Activated CD4-positive, alpha-beta T cell treated with anti-CD3 and anti-CD28 coated beads, Interleukin-2, amount 10 ng/mL, durations not matched to agents 7 days and 5 days (primary cell): ENCODE measurements at places on chromosomes 3 and 15. TPM values are rescaled to one million over a fixed set of nuclear protein-coding genes. Genes with fewer than 3 reads are reported as not detected.

- H3K27me3 ChIP-seq: peaks cover 7% of the 10 kb centered on the region
- peaks cover 7% of the 10 kb centered on the region for H3K4me1 ChIP-seq
- H3K27ac ChIP-seq: no peak overlapping the region
Observed at GRCh38 chr3:192675958-192676649, 51.2 kb downstream of the FGF12 start.

DNA sequence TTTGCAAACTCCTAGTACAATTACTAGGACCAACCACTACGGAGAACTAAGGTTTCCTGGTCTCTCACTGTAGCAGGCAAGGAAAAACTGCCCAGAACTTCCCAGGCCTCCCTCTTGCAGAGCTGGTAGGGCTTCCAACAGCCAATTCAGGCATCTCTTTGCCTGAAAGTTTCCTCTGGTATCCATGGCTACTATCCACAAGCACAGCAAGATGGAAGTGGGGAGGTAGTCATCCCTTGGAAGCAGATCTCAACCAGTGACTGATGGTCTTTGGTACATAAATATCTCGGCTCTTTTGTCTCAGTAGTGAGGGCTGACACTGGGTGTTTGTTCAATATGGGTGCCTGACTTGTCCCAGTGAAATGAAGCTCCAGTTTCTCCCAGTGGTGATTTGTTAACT, 201.3 kb upstream of the MRPL3 start:
- no peak overlapping the region for H3K4me3 ChIP-seq
- no peaks in the 10 kb centered on the region for H3K36me3 ChIP-seq
- H3K27ac ChIP-seq: no peak overlapping the region
- H3K27me3 ChIP-seq: no peaks in the 10 kb centered on the region
- DNase-seq: no peak

DNA sequence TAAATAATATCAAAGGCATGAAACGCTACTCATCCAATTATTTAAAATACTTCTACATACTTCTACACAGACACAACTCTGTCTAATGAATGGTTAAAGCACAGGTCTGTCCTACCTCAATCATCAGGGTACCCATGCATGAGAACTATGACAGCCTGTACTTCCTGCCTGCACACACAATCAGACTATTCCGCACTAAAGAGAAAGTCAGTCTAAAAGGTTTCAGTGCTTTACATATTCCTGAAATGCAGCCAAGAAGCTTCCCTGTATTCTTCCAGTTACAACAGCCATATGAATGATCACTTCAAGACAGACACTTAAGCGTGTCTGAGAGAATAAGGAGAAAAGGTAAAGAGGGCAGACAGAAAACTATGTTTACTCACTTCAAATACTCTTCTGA, 58.8 kb downstream of the TUBGCP4 start:
- H3K27ac ChIP-seq: no peak overlapping the region
- H3K27me3 ChIP-seq: no peaks in the 10 kb centered on the region
- no peak for DNase-seq
- peaks cover 8% of the 10 kb centered on the region for H3K36me3 ChIP-seq

DNA sequence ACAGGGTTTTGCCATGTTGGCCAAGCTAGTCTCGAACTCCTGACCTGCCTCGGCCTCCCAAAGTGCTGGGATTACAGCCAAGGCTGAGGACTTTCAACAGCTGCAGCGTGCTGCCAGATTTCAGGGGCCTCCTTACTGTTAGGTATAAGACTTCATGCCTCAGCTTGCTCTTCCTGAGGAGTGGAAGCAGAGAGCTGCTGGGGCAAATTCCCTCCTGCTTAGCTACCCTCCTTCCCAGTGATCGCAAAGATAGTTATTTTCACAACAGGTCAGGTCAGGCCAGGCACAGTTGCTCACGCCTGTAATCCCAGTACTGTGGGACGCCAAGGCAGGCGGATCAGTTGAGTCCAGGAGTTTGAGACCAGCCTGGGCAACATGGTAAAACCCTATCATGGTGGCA, 2.6 kb upstream of the CPNE9 start:
- peaks cover 29% of the 10 kb centered on the region for H3K27me3 ChIP-seq
- no peak overlapping the region for H3K4me3 ChIP-seq
- DNase-seq: no peak
- no peak overlapping the region for H3K27ac ChIP-seq
- peaks cover 30% of the 10 kb centered on the region for H3K36me3 ChIP-seq

DNA sequence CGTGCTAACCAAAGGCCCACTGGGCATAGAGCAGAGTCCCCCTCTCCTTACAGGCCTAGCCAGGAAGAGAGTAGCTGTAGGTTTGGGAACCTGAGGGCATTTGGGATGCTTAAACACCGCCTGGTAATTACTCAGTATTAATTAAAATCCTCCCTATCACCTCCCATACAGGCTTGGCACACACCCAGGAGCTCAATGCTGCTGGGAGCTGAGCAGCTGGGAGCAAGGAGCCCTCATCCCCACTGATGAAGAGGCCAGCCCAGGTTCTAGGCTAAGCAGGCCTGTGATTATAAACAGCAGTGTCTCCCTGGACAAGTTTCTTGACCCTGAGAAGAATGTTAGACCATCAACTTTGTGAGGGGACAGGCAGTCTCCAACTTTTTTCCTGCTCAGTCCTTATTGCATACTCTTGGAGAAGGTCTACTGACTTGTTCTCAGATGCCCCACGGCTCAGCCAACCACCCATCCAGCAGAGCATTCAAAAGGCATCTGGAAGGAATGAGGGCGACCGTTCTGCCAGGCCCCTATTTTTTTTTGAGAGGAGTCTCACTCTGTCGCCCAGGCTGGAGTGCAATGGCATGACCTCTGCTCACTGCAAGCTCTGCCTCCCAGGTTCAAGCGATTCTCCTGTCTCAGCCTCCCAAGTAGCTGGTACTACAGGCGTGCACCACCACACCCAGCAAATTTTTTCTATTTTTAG, 1.3 kb upstream of the PRKAR2A start:
- no peaks in the 10 kb centered on the region for H3K27me3 ChIP-seq
- peaks cover 25% of the 10 kb centered on the region for H3K4me1 ChIP-seq
- H3K36me3 ChIP-seq: peaks cover 8% of the 10 kb centered on the region

- no peak overlapping the region for H3K4me3 ChIP-seq
- H3K27ac ChIP-seq: no peak overlapping the region
- H3K4me1 ChIP-seq: peaks cover 10% of the 10 kb centered on the region
- H3K36me3 ChIP-seq: no peaks in the 10 kb centered on the region
- H3K27me3 ChIP-seq: peaks cover 48% of the 10 kb centered on the region
- DNase-seq: no peak
Observed at GRCh38 chr3:50671331-50671730, 3.4 kb upstream of the DOCK3 start.

DNA sequence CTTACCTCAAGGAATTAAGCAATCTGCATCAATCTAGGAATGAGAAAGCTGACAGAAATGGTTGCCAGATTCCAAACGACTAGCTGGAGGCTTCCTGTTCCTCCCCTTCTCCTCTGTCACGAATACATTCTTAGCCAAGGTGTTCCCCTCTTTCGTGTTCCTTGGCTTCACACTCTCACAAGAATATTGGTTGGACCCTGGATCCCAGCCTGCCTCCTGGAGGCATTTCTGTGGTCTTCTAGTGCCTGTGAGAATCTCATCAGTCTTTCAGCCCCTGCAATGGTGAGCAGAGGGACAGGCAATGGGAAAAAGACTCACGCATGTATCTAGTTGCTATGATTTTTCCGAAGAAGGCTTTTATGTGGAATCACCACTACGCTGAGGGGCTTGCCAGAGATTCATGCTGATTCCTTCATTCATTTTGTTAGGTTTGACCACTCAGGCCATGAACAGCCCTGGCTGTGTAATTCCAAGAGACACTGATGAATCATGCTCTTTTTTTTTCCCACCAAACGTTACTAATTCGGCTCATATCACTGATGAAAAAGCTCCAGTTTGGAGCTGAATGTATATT, 1.6 kb upstream of the P3H2 start:
- no peak for DNase-seq
- H3K4me3 ChIP-seq: no peak overlapping the region
- peaks cover 5% of the 10 kb centered on the region for H3K4me1 ChIP-seq
- peaks cover 52% of the 10 kb centered on the region for H3K27me3 ChIP-seq

- H3K4me1 ChIP-seq: peaks cover 21% of the 10 kb centered on the region
- DNase-seq: no peak
- no peak overlapping the region for H3K27ac ChIP-seq
Observed at GRCh38 chr3:177347611-177348010, 150.3 kb upstream of the TBL1XR1 start.

DNA sequence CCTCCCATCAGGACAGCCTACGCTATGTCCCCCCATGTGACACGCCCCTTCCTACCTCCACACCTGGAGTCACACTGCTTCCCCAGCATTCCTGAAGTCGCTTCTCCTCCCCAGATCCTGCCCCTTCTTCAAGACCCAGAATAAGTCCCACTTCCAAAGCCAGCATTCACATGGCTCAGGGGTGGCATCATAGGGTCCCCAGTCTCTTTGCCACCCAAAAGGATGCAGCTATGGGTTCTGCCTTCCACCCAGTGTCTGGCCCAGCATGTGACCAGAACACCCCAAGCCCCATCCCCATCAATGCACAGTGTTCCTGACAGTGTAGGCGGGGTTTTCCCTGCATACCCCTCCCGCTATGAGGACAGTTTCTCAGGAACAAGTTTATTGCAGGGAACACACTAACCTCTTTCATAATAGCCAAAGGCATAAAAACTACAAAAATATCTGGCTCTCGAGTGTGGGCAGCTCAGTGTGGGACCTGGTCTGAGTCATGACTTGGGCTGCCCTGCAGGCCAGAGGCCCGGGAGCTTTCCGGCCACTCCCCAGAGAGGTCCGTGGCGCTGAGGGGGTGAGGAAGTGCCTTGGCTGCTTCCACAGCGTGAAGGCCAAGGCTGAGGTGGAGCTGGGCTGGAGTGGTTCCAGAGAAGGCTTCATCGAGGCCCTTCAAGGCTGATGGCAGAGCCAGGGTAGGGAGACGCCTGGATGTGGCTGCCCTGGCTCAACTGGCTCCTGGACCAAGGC, 5.8 kb downstream of the ISLR start:
- H3K27me3 ChIP-seq: peaks cover 3% of the 10 kb centered on the region
- H3K4me1 ChIP-seq: no peaks in the 10 kb centered on the region

DNA sequence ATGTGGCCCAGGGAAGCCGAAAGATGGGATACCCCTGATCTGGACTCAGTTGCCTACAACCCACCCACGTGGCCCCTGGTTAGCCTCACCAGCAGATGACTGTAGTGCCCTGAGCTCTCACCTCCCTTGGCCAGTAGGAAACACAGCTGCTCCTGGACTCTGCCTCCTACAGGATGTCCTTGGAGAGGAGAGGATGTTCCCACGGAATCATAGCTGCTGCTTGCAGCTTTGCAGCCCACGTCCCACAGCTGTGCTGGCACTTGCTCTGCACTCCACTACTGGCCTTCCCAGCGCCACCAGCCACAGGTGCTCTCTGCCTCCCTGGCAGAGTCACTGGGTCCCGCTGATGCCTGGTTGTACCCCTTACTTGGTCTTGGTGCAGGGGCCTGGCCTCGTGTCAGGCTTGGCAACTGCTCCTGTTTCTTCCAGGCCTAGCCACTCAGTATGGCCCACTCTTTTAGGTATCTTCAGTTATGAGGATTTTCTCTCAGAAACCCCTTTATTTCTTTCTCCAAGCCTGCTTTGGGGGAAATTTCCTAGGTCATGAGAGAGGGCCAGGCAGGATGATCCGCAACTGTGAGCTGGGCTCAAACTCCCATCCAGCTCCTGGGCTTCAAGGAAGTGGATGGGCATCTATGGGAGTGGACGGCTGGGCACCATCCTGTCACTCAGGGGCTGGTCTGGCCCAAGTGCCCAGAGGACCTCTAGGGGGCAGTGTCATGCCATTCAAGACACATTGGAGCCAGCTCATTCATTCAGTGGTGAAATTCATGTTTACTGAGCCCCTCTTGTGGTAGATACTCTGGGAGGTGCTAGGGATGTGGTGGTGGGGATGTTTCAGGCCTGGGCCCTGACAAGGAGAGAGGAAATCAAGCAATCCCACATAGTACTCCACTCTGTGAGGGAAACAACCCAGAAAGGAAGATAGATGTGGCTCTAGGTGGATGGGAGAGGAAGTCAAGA, 16.2 kb upstream of the VILL start:
- peaks cover 6% of the 10 kb centered on the region for H3K4me1 ChIP-seq
- H3K27ac ChIP-seq: no peak overlapping the region
- H3K27me3 ChIP-seq: no peaks in the 10 kb centered on the region
- DNase-seq: peak; percentile 78
- no peak overlapping the region for H3K4me3 ChIP-seq

DNA sequence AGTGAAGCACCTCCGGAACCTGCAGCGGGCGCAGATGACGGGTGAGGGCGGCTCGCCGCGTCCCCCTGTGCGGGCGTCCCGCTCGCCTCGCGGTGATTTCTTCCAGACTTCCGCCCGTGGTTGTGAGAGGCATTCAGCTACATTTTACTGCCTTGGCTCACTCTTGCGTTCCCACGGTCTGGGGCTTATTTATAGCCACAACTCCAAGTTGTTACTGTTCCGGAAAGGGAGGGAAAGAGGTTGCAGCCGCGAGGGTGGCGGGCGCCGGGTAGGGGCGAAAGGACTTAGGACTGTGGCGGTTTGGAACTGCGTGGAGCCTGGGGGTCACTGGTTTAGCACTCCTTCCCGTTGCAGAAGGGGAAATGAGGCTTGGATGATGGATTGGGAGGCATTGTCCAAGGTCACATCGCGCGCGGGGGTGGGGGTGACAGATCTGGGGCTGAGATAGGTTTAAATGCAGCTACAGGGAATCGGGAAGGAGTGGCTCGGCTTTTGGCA, 1.1 kb downstream of the HES1 start:
- peak overlapping the region; percentile 78 for H3K4me3 ChIP-seq
- H3K36me3 ChIP-seq: peaks cover 16% of the 10 kb centered on the region
- H3K4me1 ChIP-seq: peaks cover 59% of the 10 kb centered on the region
- H3K27me3 ChIP-seq: peaks cover 71% of the 10 kb centered on the region
- DNase-seq: peak; percentile 40

DNA sequence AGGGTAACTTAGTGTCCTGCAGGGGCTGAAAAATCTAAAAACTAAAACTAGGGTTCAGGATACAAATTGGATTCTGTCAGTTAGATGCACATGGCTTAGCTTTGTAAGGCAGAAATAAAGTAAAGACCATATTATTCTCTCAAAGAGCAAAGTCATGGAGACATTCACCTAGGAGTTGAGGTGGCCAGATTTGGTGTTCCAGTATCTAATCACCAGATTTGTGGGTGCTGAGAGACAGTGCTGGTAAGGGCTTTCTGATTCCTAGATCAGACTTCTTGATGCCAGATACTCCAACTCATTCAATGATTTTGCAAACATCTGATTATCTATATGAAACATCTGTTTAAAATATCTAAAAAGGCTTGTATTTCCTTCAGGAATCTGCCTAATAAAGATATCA, 28.3 kb upstream of the TBC1D5 start:
- H3K36me3 ChIP-seq: peaks cover 3% of the 10 kb centered on the region
- H3K4me1 ChIP-seq: peaks cover 23% of the 10 kb centered on the region
- no peak overlapping the region for H3K4me3 ChIP-seq
- H3K27ac ChIP-seq: no peak overlapping the region
- H3K27me3 ChIP-seq: peaks cover 28% of the 10 kb centered on the region
- no peak for DNase-seq

- peaks cover 23% of the 10 kb centered on the region for H3K4me1 ChIP-seq
- no peak for DNase-seq
- H3K27ac ChIP-seq: no peak overlapping the region
- H3K36me3 ChIP-seq: no peaks in the 10 kb centered on the region
Observed at GRCh38 chr3:122301063-122301462, 24.0 kb upstream of the CSTA start.

GPR15 gene
- total RNA-seq: 35.0 TPM

EPHA3 gene
- total RNA-seq: not detected

TRPC1 gene
- 1.6 TPM for total RNA-seq

ITGA11 gene
- total RNA-seq: 1.1 TPM

FGD5 gene
- total RNA-seq: 0.15 TPM

MYLK gene
- 0.15 TPM for total RNA-seq

C15orf62 gene
- 1.3 TPM for total RNA-seq

RPL39L gene
- total RNA-seq: 18.4 TPM
